ENCODE measurements at places on chromosomes 12 and 14.
A peak's percentile ranks its signal among the peaks of the same experiment; 100 is the strongest.

DNA sequence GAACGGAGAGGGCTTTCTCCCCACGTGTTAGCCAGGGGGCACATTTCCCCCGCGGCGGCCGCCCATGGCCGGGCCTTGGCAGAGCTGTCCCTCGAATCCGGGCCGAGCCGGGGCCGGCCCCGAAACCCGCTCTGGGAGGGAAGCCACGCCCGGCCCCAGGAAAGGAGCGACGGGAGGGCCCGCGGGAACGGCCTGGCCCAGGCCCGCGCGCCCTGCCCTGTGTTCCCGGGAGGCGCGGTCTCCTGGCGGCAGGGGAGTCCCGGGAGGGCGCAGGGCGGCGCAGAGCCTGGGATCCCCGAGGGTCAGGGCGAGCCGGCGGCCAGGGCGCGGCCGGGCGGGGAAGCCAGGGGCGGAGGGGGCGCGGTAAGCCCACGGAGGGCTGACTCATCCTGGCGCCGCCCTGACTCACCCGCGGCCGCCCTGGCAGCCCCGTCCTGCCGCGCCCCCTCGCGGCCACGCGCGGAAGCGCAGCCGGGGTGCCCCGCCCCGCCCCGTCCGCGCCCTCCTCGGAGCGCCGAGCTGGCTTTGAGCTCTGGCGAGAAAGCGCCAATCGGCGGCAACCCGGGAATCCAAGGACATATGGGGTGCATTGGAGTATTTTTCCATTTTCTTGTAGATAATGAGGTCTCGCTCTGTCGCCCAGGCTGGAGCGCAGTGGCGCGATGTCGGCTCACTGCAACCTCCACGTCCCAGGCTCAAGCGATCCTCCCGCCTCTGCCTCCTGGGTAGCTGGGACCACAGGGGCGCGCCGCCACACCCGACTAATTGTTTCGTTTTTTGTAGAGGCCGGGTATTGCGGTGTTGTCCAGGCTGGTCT, 31.8 kb upstream of the PLEKHG6 start:
- DNase-seq: peak; percentile 66

DNA sequence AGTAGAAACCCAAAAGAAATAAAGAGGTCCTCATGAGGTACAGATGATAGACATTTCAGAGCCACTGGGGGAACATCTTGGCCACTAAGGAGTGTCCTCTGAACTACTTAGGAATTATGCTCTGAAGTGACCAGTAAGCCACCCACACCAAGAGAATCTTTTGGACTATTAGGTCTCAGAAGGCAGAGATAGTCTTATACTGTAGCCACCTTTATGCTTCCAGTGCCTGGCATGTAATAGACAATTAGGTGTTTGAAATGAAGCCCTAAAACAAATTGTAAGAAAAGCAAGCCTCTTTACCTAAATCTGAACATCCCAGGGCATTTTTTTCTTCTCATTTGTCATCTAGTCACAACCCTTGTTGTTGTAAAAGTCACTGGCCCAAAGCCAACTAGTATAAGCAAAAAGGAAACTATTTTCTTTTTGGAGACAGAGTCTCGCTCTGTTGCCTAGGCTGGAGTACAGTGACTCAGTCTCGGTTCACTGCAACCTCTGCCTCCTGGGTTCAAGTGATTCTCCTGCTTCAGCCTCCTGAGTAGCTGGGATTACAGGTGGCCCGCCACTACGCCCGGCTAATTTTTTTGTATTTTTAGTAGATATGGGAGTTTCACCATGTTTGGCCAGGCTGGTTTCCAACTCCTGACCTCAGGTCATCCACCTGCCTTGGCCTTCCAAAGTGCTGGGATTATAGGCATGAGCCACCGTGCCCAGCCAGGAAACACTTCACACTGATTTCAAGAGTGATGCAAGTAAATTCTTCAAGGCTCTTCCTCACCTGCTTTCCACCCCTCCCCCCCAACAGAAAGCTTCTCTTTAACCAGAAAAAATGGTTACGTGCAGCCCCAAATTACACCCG, 11.1 kb downstream of the PLEKHA5 start:
- no peak for DNase-seq

DNA sequence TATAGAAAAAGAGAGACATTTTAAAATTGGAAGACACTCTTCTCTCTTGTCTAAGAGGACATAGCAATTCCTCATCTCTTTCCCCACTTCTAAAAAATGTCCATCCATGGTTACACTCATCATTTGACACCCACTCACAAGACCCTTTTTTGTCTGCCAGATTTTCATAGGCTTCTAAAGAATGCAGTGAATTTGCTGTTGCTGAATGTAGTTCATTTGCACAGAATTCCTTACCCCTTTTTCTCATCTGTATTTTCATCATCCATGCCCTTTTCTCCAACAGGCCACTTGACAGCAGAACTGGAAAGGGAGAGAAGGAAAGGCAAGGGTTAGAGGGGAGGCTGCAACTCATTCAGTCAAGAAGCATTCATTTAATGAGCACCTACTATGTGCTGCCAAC, 128.0 kb downstream of the NUAK1 start:
- DNase-seq: no peak

DNA sequence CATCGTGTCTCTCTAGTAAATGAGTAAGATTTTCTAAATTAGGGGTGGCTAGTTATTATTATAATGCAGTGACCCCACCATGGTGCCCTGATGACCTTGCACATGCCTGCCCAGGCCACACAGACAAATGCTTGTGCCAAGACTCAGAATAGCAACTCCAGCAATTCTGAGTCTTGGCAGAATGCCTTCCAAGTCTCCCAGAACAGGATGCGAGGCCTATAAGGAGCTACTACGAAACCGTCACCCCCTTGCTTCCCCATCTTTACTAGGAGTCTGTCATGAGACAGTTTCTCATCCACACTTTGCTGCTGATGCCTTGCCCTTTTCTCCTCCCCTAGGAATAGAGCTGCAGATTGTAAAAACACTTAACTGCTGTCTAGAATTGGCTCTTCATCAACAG, 559.9 kb downstream of the TRHDE start:
- no peak for DNase-seq

DNA sequence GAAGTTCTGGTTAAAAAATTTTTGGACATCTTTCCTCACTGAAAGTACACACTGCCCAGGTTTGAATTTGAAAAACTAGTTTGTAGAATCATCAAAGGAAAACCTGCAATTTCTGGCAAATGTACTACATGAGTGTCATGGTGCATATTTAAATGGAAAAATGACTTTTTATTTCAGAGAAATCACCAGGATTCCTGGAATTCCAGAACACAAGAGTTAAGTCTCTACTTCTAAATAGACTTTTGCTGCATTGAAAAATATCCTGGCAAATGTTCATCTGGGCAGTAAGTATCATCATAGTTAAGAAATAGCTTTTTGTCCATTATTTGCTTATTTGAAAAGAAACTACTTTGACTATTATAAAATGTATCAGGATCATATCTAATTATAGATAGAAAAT, 275.1 kb downstream of the PRKD1 start:
- no peak for DNase-seq

DNA sequence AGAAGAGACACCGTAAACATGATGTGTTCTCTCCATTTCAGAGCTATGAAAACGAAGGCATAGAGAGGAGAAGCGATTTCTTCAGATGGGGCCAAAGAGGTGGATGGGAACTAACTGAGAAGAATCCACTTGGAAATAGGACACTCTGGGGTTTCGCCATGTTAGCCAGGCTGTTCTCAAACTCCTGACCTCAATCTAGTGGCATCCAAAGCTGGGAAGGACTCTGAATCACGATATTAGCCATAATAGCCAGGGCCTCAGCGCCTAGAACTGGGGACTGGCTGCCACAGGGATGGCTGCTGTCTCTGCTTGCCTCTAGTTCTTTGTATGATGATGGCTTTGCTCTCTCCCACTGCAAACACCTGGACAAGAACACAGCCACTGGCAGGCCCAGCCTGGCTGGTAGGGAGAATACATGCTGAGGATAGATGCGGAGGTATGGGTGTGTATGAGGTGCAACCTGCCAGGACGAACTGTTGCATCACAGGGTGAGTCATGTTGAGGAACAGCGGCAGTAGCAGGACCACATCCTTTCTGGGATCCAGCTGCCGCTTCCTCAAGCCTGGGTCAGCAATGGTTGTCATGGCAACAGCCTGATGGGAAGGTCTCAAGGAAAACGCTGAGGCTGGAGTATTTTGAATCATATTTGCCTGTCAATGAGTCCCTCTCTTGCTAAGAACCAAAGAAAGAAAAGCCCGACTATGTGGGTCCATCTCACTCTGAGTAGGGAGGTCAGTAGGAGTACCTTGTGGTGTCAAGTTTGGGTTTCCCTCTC, 31.1 kb downstream of the CCDC177 start:
- DNase-seq: no peak

DNA sequence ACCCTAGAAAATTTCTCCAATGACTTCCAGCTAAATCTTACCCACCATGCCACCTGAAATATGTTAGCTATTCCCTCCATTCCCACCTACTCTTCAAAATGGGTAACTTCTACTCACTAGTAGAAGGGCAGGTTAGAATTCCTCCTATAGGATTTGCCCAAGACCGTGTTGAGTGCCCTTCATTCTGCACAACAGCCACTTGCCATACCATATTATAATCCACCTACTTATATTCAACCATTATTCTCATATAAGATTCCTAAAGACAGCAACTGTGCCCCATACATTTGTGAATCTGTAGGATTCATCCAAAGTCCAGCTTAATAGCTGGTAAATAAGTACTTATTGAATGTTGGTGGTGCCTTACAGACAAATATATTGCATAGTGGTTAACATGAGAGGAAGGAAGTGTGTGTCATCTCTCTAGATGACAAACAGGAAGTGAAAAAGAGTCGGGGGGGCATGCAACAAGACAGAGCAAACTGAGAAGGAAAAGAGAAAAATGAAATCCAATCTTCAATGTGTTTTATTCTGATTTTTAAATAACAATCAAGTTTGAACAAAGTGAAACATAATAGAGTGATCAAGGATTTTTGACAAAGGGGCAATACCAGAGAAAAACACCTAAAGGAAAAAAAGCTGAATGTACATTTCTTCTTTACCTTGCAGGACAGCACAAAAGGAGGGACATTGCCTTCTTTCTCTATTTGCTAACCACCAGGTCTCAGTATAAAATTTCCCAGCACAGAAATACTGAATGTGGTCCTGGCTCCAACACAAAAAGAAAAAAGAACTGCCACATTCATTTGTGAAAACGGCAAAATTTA, 389.3 kb upstream of the USP15 start:
- no peak for DNase-seq

- DNase-seq: no peak
Observed at GRCh38 chr12:64610660-64611340, 505 bp downstream of the RASSF3 start.

GRCh38 chr12:55681142-55682077, 26.3 kb downstream of the ITGA7 start:
- peak; percentile 33 for DNase-seq

DNA sequence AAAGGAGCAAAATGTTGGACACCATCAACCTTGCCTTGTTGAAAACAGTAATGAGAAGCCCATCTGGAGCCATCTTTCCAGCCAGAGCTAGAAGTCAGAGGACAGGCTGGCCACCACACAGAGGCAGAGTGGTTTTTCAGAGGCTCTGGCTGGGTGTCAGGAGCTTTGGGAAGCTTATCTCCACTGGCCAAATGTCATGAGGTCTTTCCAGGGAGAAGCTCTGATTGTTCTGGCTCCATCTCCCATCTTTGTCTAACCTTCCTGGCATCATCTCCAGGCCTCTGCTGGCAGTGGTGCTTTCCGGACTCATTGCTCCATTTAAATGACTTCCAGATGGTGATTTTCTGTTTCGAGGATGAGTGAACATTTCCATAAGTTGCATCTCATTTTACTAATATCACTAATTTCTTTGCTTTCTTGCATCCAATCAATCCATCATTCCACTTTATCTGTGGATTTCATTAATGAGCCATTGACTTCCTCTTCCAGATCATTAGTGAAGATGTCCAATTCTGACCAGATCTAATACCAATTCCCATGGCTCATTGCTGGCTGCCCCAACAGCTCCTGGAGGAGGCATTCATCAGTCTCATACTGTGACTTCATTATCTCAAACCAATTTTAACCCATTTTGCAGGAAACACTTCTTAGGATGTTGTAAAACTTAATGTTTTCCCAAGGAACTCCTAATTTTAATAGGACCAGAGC, 35.3 kb upstream of the TMTC1 start:
- no peak for DNase-seq

DNA sequence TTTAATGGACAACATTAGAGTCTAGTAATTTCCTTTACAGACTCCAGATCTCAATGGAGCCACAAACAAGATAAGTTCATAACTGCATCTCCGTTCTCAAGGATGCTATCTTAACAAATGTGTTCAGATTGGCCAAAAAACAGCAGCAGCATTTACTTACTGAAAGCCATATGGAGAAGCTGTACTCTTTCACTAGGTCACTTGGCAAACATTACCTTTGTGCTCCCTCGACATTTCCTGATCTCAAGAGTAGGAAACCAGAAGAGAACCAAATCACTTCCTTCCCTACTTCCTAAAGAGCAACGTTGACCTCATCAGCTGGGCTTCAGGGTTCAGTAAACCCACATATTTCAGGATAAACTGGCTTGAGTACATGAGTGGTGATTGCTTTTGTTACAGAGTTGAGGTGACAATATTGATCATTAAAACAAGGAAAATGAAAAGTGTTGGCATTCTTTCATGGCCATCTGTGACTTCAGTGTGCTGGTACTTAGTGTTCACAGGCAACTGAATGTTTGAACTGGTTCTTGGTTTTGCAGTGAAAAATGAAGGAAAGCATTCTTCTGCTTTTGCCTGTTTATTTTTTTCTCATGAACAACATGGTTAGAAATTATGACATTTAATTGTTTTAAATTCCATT, 449.6 kb downstream of the TMEM117 start:
- DNase-seq: no peak

All from NCI-H1930 (cell line).